ENCODE measurements at places on chromosomes 16 and 17. TPM values are rescaled to one million over a fixed set of nuclear protein-coding genes. Genes with fewer than 3 reads are reported as not detected.
A peak's percentile ranks its signal among the peaks of the same experiment; 100 is the strongest.

OTOP2 gene
- total RNA-seq: not detected

CACNG4 gene
- not detected for total RNA-seq

ADORA2B gene
- total RNA-seq: 19.3 TPM

GTF3C1 gene
- total RNA-seq: 62.8 TPM

STX1B gene
- 2.3 TPM for total RNA-seq

TAC4 gene
- not detected for total RNA-seq

- no peak for DNase-seq
These were observed 60.4 kb upstream of the RPH3AL start for GRCh38 chr17:413016-413350.

DNA sequence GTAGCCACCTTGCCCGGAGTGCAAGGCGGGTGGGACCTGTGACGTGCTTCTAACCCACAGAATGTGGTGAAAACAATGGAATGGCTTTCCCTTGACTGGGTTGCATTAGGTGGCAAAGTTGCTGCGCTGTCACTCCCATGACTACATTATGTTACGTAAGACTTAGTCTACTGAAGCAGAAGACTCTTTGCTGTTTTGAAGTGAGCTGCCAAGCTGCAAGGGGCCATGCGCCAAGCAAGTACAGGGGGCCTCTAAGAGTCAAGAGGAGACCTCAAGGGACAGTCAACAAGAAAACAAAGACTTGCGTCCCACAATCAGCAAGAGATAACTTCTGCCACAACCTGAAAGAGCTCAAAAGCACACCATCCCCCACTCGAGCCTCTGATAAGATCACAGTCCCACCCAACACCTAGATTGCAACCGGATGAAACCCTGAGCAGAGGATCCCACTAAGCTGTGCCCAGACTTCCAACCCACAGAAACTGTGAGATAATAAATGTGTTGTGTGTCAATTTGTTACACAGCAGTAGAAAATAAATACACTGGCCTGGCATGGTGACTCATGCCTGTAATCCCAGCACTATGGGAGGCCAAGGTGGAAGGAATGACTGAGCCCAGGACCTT, 16.5 kb downstream of the ANKRD11 start:
- peak; percentile 74 for DNase-seq

DNA sequence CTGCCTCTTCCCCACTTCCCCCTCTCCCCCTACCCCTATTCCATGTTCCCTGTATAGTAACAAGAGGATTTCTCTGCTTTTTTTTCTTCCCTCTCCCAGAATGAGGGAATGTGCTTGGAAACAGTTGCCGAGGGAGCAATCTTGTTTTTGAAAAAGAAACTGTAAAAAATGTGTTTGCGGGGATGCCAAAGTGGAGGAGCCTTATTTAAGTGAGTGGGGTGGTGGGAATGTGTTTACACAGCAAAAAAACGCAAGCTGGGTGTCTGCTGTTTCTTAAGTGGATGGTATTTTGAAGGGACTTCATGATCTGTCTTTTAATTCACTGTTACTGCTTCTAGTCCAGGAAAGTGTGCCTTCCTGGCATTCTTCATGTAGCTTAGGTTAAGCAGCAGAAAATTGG, 254.4 kb downstream of the SHISA9 start:
- no peak for DNase-seq

DNA sequence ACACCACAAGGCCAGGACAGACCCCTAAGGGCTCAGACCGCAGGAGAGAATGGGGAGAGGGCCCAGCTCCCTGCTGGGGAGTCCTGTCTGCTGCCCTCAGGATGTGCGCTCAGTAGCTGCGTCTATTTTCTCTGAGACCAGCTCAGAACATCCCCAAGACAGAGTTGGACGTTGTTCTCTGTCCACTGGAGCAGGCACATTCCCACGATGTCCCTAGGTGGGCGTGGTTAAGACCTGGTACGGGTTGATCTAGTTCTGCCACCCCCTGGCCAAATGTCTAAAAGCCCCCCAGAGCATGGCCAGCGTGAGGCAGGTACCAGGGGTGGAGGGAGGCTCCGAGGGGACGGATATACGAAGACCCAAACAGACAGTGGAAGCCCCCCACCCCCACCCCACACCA, 842 bp upstream of the CALB2 start:
- no peak for DNase-seq

GRCh38 chr16:75081179-75081859, 35.3 kb downstream of the LDHD start:
- DNase-seq: no peak

DNA sequence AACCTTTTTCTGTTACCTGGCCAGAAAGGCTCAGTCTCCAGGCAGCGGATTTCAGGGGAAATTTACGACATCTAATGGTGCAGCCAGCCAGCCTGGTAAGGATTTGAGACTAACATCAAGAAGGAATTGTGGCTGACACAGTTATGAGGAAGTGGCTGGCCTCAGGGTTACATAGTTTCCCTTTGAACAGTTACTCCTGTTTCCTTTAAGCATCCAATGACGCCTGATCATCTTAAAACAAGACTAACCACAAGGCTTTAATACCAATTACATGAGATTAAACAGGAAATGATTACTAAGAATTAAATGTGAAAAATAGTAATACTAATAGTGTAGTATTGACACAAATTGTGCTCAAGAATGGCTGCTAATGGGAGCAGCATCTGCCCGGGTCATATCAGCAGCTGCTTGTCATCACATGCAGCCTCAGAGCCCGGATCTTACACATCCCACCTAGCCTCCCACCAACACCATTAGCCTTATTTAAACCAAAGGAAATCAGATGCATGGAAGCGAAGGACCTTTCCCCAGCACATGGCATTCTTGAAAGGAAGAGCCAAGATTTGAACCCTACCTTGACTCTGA, 431.8 kb downstream of the PMP22 start:
- peak; percentile 7 for DNase-seq

GRCh38 chr16:67016143-67016542, 12.8 kb upstream of the CBFB start:
- DNase-seq: no peak

DNA sequence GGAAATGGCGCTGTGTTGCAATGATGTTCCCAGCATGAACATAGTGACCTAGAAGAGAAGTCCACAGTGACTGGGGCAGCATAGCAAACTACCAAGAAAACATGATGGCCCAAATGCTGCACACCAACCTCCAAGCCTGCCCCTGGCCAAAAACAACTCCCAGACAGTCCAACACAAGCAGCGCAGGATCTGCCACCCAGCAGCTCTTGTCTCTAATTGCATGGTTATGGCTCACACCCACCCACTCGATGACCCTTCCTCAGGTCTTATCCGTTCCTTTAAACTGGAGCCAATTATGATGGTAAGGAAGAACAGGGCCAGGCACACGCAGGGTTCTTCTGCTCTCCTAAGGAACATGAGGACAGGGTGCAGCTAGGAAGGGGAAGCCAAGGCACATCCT, 2.9 kb downstream of the MRPL27 start:
- DNase-seq: no peak

DNA sequence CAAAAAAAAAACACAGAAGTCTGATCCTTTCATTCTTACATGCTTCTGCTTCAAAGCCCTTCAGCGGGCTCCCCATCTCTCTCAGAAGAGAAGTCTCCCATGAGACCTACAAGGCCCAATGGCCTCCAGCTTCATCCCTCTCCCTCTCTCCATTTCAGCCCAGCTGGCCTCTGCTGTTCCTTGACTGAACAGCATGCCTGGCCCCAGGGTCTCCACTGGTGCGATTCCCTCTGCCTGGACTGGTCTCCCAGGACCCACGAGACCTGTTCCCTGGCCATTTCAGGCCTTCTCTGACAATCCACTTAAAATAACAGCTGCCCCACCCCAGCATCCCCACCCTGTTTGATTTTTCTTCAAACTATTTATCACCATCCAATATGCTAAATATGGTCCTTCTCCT, 91.2 kb downstream of the AIPL1 start:
- DNase-seq: no peak

DNA sequence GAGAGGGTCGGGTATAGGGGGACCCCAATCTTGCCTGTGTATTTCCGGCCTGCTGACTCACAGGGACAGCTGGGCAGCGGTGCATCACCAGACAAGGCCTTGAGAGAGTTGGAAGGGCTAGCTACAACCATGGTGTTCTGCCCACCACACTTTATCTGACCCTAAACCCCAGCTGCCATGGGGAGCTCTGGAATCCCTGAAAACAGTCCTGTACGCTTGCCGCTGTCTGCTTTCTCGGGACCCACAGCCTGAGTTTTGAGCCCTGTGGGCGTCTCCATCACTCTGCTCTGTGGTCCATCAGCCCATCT, 100.4 kb upstream of the GSE1 start:
- no peak for DNase-seq

DNA sequence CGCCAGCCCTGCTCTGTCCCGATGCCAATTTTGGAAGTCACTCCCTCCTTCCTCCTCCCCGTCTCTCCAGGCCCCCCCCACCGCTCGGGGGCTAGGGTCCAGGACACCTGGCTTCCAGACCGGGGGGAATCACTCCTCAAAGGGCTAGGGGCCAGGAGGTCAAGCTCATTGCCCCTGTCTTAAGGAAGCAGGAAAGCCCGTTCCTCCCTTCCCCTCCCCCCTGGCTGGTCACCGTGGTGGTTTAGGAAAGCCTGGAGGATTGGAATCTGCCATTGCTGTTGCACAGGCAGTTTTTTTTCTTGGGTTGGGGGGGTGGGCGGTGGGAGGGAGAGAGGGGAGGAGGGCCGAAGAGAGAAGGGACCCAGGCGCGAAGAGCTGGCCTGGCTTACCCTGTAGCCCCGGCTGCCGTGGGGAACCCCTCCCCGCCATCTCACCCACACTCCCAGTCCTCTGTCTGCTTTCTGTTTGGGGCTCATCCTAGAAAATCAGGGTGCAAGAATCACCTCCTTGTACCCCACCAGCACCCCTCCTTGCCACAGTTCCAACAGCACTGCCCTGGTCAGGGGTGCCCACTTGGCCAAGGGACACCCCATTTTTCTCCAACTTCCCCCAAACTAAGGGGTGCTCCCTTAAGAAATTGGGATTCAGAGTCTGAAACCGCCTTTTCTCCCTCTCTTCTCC, 2.9 kb upstream of the BCL6B start:
- peak; percentile 62 for DNase-seq

GRCh38 chr17:68368387-68368786, 77.1 kb downstream of the ARSG start:
- no peak for DNase-seq

GRCh38 chr17:77451245-77451893, 310.6 kb downstream of the SEC14L1 start:
- DNase-seq: peak; percentile 62

DNA sequence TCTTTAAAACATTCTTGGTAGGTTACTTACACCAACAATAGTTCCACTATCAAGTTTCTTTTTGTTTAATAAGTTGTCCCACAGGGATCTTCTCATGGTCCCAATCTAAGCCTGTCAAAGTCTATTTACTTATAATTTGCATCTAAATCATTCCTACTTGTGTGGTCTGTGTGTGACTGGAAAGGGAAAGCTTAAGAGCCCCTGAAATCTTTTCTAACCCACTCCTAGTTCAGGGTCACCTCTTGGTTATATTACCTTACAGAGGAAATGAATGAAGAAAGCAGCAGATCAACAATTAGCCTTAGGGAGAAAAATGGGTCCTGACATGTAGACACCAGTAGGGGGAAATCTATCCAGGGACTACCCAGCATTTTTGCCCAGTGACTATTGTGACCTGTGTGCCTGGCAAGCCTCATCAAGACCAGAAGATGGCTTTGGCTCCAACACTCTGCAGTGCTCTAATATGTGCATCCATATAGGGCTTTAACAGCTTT, 110.4 kb upstream of the HAS3 start:
- DNase-seq: peak; percentile 55

DNA sequence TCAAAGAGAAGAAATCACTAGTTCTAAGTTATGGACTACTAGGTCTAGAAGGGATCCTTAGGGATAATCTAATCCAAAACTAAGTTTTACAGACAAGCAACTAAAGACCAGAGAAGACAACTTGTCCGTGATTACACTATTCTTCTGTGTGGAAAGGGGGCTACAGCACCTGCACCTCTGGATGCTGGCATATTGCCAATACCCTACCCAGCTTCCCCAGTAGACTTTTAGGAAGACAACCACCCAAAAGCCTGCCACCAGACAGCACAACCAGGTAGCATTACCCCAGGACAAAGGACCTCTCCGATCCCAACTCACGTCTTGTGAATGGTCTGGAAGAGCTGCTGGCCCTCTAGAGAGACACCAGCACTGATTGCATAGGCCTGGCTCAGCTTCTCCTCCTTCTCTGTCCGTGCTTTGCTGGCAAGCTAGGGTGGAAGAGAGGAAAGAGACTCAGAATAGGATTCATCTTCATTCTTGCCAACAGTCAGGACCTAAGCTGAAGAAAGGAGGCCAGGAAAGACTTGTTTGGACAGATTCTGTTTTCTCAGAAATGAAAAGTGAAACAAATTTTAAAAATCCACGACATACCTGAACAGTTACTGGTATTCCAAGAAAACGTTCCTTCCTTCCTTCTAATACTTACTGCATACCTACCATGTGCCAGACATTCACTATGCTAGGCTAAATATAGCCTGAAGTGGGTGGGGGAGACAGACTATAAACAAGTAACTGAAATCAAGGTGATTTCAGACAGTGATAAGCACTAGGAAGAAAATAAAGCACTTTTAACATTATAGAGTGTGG, 25.3 kb upstream of the TMEM101 start:
- DNase-seq: peak; percentile 60

- no peak for DNase-seq
These were observed 47.5 kb downstream of the WNT3 start for GRCh38 chr17:46770818-46771560.

DNA sequence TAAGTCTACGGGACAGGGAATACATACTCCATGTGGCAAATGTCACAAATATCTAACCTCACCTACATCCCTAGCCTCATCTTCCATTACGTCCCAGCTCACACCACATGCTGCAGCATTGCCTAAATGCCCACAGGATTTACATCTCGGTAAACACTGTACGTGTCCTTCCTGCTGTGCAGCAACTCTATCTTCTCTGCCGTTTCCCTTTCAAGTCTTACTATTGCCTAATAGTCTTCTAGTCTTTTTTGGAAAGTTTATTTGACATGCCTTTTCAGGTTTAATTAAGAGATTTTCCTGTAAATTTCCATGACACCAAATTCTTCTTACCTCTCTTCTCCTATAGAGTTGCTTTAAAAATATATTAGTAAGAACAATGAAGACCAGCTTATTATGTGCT, 120.5 kb downstream of the HS3ST4 start:
- no peak for DNase-seq

DNA sequence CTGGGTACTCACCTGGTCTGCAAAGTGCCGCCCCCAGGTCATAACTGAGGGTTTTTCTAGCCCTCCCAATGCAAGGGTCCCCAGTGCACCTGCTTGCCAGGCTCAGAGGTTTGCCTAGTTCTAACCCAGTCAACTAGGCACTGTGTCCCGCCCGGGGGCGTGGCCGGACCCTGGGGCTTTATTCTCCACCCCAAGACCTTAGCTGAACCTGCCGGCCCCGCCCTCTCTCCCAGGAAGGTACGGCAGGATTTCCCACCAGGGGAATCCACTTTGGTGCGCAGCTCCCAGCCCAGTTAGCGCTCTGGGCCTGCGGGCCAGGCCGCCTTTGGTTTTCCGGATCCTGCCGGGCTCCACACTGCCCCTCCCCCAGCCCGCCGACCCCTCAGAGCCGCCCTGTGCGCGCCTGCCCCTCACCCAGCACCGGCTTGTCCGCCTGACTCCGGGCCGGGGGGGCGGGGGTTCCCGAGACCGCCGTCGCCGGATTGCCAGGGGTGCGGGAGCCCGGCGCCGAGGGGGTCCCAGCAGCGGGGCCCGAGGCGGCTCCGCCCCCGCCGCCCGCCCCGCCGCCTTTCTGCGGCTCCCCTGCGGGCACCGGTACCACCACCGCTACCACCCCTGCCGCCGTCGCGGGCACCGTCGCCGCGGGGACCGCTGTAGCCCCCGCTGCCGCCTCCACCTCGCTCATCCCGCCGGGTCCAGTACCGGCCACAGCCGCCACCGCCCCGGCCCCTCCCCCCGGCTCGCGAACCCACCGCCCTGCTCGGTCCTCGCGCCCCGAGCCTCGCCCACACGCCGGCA, 424 bp downstream of the YBX2 start:
- DNase-seq: no peak

All from fibroblast of the aortic adventitia (primary cell).